ENCODE measurements at places on chromosomes 3 and 15.

DNA sequence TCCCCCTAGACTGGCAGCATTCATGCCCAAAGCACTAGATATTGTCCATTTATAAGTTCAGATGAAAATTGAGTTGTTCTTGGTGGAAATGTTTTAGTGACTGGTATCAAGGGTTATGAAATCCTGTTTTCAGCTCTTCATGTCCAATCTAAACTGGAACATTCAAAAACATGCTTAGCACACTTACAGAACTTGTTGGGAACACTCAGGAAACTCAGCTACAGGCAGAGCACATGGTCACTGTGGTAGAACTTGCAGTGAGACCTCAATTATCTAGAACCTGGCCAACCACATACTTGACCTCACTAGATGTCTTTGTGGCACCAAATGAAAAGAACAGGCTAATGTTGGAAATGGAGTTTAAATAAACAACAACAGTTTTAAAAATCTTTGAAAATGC is 88.8 kb downstream of the SMAD3 start:
- no peak for DNase-seq

DNA sequence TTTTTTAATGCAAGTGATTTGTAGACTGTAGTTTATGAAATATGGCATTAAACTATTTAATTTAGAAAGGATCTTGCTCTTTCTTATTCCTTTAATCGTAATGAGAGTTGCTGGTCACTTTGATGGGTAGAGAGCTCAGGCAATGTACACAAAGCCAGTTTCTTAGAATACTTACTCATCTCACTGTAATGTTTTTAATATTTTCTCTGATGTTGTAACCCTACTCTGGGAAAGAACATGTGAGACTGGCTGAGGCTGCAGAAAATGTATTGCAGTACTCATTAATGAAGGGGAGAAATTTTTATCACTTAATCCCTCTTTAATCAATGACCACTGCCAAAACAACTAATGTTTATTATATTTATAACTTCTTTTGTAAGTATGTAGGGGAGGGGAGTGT is 479.4 kb upstream of the KCNMB2 start:
- DNase-seq = no peak

GRCh38 chr3:38099518-38099917 is 37.4 kb downstream of the ACAA1 start:
- no peak for DNase-seq

DNA sequence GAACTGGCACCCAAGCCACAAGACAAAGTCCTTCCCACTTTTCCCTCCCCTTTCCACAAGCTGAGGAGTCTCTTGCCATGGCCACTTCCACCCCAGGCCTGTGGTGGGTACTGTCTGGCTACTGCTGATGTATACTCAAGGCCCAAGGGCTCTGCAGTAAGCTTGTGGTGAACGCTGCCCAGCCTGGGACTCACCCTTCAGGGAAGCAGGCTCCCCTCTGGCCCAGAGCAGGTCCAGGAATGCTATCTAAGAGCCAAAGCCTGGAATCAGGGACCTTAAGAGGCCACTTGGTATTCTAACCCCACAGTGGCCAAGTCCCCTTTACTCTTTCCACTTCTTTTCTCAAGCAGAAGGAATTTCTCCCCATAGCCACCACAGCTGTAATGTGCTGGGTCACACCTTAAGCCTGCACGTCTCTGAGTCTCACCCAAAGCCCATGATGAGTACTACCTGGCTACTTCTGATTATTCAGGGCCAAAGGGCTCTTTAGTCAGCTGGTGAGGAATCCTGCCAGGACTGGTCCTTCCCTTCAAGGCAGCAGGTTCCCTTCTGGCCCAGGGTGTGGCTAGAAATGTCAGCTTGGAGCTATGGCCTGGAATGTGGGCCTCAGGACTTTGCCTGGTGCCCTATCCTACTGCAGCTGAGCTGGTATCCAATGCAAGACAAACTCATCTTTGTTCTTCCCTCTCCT is 4.0 kb downstream of the PATL2 start:
- no peak for DNase-seq

DNA sequence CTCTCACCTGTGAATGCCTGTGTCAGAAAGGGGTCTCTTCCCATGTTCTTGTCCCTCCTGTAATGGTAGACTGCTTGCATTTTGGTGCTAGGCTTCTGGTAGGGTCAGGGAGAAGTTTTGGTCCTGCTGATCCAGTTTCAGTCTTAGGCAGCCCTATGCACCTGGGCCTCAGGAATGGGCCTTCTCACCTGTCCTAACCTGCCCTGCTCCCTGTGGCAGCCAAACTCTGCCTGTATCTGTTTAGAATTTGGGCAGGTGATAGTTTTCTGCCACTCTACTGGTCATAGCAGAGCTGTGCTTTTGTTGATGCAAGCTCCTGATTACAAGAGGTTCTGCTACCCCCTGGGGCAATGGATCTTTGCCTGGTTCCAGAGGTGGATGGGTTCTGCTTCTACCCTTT is 118.7 kb downstream of the PLCL2 start:
- DNase-seq = no peak

DNA sequence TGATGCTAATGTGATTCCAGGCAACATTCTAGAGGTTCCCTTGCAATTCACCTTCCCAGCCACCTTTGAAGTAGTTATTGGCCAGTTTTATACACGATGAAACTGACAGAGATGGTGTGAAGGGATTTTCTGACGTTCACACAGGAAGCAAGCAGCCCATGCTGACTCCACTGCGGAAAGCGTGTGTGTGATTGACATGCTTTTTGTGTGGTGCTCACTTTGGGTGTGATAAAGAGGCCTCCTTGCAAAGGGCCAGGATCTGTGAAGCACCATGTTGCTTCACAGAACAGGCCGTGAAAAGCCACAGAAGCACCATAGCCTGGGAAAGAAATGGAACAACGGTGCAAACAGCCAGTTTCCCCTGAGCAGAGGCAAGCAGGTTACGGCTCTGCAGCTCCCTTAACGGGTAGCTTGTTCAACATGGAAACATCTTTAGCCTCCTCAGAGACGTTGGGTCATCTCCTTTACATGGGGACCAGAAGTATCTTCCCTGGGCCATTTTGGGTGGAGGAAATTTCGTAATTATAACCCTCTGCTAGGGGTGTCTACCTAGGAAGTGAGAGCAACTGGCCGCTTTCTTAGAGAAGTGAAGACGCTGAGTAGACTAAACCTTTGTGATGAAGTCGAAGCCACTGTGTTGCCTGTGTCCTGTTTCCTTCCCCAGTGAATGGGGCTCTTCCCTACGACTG is 108.5 kb downstream of the APBA2 start:
- DNase-seq = no peak

DNA sequence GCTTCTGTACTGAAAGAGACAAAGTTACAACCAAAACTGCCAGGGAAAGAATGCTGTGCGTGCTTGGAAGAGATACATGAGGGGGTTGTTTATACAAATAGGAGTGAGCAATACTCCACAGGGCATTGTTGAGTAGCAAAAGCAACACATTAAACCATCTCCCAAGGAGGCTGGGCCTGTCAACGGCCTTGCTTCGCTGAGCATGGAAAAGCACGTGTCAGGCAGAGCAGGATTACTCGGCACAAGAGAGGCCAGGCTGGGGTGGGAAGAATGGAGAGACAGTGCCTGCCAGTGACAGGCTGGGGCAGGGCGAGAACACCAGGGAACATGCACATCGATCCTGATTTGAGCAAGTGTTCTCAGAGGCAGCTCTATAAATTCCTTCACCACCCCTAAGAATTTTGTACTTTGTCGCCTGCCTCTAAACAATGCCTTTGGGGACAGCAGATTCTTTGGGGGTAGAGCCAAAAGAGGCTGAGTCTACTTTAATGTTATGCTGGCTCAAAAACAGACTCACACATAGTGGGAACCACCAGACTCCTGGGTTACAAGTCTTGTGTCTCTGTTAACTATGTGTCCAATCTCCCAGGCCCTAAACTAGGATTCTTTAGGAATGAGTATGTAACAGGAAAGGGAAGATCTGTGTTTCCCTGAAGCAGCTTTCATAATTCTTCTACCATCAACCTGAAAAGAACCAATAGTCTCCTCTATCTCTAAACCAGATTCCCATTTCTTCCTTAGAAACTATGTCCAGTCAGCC is 67.2 kb downstream of the LIPC start:
- DNase-seq = no peak

DNA sequence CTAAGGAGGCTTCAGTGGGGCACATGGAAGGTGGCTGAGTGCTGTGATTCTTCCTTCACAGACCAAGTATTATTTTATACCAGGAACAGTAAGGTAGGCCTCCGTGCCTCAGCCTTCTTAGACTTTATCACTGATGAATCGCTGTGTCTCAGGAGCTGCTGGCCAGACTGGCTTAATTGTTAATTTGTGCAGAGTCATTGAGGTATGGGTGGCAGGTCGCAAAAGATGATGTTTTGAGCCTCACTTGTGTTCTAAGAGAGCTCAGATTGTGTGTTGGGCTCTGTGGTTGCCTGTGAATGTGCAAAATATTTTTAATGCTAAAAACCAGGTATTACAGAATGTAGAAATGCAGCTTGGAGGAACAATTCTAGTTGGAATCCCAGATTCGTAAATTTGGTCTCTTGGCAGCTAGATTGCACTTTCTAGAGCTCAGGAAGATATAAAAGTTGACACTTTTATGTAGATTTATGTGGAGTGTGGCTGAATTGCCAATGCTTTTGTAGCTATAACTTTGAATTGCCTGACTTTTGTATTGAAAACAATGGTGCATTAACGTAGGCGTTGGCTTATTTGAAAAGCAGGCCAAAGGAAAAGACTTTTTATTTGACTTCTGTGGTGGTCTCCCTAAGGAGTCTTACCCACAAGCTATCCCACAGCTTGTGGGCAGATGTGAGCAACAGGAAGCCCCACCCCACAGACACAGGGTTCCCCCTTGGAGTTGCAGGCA is 53.4 kb downstream of the LARS2 start:
- DNase-seq = no peak

- DNase-seq = no peak
Measured at GRCh38 chr3:124514683-124515082, 215.6 kb upstream of the UMPS start.

DNA sequence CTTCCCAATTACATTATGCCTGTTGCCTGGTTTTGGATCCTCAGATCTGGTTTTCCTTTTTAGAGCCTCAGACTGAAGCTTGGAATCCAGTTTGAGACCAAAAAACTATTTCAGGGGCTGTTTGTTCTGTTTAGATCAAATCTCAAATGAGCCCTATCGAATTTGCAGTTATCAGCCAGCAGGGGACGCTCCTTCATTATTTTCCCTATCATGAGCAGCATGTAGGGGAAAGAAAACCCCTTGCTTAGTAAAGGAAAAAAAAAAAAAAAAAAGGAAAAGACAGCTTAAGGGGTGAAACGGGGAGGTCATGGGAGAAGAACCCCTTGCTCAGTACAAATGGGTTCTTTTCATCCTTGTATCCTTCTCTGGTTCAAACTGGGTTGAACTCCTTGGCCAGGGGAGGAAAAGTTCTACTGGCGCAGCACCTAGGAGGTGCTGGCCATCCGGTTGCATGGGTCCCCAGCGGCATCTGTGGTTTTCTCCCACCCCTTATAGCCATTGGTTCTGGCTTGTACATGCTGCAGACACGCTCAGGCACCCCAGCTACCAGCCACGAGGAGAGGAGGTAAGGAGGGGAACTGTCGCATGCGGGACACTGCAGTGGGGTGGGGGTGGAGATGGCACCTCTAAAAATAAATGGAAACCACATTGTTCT is 1375.1 kb upstream of the ALCAM start:
- DNase-seq = no peak

DNA sequence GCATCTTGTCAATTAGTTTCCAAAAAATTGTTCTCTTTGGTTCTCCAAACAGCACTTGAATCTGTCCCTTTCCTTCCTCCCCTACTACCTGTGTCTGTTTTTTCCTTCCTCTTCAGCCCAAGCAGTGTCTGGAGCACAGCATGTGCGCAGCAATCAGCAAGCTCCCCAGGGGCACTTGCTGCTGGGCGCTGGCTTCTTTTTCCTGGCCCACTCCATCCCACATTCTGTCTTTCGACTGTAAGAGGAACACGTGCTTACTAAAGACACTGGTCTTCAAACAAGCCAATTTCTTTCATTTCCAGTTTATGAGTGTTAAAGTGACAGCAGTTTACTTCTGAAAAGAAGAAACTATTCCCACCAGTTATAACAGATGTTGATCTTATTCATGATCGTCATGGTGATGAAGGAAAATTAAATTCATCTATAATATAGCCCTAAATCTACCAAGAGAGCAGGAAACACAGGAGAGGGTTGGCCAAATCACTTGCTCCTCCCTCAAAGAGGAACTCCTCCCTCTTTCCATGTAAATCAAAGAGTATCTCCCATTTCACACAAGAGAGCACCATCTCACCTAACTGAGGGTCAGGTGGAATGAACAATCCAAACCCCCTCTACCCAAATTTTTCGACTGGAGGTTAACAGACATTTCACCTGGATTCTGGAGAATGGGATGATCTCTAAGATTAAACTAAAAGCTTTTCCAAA is 115.4 kb downstream of the IGF2BP2 start:
- DNase-seq = no peak

DNA sequence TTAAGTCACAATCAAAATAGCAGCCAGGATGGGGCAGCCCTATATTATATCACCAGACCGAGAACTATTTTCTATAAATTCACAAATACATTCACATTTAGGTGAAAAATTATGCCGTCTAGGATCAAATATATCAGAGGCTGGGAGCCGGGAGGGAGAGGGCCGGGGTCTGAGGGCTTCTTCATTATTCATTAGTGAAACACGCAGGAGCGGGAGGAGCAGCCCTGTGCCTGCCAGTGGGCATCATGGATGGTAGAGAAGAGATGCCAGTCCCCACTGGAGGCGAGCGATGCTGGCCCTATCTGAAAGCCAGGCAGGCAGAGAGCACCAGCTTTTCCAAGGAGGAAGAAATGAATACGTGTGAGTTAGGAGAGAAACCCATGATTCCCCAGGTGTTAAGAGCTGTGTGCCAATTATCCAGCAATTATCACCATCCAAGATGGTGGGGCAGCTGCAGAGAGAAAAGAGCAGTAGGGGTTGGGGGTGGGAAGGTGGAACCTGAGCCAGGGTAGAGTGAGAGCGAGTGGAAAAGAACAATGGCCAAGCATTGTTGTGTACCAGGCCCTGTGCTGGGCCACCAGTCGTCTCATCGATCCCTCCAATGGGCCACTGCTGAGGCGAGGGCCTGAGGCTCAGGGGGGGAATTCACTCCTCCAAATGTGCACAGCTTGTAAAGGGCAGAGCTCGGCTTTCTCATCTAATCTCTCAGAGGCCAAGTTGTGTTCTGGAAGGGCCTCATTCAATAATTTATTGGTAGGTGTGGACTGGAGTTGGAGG is 261.3 kb upstream of the TLE3 start:
- no peak for DNase-seq

DNA sequence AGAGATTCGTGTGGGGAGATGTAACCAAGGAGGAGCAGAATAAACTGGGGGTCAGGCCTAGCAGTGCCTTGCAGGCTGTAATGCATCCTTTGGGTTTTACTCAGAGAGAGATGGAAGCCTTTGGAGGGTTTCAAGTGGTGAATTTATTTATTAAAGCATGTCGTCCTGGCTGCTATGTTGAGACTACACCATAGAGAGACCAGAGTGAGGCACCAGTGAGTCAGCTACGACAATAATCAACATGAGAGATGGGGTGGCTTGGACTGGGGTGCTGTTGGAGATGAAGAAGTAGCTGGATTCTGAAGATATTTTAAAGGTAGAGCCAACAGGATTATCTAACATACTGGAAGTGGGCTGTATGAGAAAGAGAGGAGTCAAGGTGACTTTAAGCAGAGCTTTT is 335.3 kb upstream of the ARHGEF26 start:
- no peak for DNase-seq

- DNase-seq = no peak
Measured at GRCh38 chr3:179956416-179956830, 80.3 kb downstream of the PEX5L start.

GRCh38 chr3:126913524-126913923 is 69.4 kb upstream of the PLXNA1 start:
- no peak for DNase-seq

Measured in stimulated activated CD4-positive, alpha-beta T cell treated with anti-CD3 and anti-CD28 coated beads, TNF-alpha, amount 100 ng/mL, for 4 hours (primary cell).